ENCODE measurements at places on chromosomes 4 and X.

GRCh38 chrX:29867971-29868370, 347.4 kb upstream of the MAGEB2 start:
- DNase-seq, result no peak

- DNase-seq, result no peak
These were observed 92.6 kb downstream of the ANTXR2 start for GRCh38 chr4:79980448-79980847.

DNA sequence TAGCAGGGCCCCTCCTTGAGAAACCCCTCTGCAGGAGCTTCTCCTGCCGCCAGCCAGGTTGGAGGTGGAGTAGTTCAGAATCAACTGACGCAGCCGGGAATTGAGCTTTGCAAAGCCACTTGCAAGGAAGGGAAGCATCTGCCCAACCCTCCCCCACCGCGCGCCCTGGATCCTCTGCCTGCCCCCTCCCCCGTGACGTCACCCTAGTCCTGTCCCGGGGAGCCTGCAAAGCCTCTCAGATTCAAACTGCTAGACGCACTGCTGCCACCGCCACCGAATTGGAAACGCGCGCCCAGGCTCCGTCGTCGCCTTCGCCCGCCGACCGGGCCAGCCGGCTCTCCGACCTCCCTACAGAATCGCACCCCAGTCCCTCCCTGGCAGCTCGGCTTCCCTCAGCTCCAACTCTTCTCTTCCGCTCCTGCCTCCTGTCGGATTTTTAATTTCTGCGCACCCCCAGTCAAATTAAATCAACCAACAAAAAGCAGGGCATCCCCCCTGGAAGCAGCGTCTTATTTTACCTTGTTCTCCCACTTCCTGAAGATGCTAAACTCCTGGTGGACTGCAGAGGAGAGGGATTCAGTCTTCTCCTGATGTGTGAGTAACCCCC, 3.8 kb downstream of the SLITRK2 start:
- no peak for DNase-seq

DNA sequence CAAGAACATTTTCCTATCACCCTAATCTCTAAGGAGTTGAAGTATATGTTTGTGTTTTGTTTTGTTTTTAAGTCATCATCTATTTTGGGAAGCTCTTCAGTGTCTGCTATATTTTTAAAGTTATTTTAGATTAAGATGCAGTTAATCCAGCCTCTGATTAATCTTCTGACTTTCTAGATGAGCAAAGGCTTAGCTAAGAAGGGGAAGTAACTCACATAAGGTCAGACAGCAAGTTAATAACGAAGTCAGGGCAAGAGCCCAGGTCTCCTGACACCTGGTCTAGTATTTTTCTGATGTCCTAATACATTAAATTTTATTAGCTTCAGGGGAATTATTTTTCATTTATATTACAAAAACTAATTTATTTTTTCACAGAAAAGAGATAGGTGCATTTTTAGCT, 168.5 kb downstream of the SOWAHB start:
- no peak for DNase-seq

DNA sequence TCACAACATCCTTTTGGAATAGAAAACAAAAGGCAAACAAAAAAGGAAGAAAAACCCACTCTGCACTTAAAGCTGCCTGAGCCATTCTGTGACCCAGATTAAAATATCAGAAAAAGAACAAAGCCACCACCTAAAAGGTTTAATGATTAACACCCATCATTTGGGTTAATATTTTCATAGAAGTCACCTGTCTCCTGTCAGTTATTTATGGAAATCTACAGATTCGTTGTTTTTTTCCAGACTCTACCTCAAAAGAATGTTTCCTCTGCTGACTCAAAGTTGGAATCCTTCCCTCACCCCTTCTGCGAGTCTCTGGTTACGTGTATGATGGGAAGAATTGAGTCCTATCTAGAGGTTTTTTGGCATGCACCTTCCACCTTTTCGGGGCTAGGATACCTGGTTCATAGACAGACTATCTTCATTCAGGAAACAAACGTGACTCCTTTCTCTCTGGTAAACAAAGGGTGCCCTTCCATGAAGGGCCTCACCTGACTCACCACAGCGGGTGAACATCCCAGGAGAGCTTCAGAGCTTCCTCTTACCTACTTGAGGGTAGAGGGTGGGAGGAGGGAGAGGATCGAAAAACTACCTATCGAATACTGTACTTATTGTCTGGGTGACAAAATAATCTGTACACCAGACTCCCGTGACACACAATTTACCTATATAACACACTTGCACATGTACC, 19.6 kb upstream of the CA5B start:
- DNase-seq, result no peak

GRCh38 chr4:85603437-85604336, 128.7 kb downstream of the ARHGAP24 start:
- DNase-seq, result no peak

DNA sequence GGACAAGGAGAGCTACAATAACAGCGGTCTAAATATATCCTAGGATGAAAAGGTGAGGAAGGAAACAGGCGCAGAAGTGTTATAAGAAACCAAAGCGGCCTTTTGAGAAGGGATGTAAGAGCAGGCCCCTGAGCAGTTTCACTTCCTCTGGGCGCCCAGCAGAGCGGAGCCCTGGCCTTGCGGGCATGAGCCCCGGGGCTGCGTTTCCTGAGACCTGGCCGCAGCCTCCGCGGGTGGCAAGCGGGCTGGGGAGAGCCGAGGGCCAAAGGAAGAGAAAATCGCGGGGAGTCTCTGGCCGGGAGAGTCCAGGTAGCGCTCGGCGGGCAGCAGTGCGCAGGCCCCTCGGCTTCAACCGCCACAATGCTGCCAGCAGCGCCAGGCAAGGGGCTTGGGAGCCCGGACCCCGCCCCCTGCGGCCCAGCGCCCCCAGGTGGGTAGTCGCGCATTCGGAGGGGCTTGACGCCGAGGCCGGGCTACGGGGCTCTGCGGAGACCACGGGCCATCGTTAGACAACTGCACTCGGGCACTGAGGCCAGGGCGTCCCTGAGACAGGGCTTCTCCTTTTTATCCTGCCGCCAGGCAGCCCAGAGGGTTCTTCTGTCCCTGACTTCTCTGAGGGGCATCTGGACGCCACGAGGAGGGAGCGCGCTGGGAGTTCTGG, at the start of gene BANK1:
BANK1 (plus strand) TSS at position 210 of the 661 bp plus-strand sequence; CDS start at position 361, 151 bp downstream.
- DNase-seq, result peak; percentile 3

- DNase-seq, result no peak
These were observed 105.1 kb upstream of the GRID2 start for GRCh38 chr4:92198711-92199110.

DNA sequence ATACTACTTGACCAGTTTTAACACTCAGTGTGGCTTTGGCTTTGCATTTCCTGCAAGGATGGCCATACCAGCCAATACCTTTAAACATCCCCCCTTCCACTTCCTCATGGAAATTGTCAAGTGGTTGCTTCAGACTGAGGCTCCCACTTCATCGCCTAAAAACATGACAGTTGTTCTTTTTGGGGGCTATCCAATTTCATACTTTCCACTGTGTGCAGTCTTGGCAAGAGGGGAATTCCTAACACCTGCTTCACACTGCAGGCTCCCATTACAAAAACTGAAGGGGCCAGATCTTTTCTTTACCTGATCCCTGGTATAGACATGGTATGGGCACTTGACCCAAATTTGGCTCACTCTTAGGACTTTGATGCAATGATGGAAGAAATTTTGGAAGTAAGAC, 28.5 kb upstream of the TSR2 start:
- no peak for DNase-seq

DNA sequence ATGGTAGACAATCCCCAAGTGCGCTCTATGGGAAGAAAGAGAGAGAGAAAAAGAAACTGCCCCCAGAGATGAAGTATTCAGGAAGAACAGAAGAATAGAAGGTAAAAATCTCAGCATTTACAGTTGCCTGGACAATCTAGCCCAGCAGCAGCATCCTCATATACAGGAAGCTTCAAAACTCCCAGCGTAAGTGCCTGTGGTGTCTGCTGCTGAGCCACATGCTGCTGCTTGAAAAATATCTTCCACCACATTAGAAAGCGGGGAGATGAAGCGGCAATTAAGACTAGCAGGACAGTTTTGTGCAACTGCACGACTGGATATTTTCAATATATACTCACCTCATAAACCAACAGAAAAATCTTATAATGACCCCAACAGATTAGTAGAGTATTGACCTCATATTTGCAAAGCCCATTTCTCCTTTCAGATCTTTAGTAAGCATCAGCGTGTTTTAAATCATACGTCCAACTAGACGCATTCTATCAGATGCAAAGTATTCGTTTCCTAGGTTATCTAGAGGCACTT, 972.0 kb upstream of the TENM3 start:
- no peak for DNase-seq

DNA sequence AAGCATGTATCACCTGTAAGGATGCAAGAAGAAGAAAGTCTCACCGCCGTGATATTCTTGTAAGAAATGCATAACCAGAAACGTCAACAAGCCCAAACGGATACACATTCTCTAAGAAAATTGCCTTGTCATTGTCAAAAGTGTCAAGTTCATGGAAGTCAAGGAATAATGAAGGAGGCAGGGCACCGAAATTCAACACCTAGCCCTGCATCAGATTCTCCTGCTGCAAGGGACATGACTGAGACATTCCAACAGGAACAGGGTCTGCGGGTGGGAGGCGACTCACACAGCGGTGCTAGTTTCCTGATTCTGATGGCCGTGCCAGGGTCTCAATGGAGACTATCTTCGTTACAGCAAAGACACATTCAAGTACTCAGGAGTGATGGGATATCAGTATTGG, 26.7 kb downstream of the IRF2 start:
- DNase-seq, result no peak

GRCh38 chr4:148633720-148634119, 191.5 kb upstream of the NR3C2 start:
- DNase-seq, result no peak

- no peak for DNase-seq
These were observed 116.2 kb upstream of the SLC4A4 start for GRCh38 chr4:71222661-71223060.

All from activated CD4-positive, alpha-beta T cell treated with anti-CD3 and anti-CD28 coated beads for 4 hours (primary cell).